ENCODE measurements at places on chromosomes 16 and 17.

GRCh38 chr16:28145796-28146195, 66.0 kb downstream of the XPO6 start:
- no peak for DNase-seq

DNA sequence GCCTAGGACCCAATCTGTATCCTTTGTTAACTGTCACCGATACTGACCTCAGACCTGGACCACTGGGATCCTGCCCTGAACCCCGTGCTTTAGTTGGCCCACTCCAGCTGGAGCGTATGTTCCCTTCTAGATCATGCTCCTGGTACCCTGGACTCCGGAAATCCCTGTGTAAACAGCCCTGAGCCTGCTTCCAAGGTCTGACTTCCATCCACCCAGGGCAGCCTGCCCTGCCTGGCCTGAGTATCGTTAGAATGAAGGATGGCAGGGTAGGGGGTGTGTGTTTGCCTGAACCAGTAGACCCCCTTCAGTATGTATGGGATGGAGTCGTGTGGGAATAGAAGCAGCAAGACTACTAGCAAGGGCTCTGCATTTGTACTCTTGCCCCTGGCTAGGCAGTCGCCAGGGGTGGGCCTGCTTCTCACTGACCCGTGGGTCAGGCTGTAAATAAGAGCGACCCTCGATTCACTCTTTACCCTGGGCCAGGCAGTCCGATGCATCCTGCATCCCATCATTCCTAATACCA, 691 bp upstream of the TMEM98 start:
- no peak for DNase-seq

- no peak for DNase-seq
These were observed 52.9 kb downstream of the MMD start for GRCh38 chr17:55368706-55369105.

DNA sequence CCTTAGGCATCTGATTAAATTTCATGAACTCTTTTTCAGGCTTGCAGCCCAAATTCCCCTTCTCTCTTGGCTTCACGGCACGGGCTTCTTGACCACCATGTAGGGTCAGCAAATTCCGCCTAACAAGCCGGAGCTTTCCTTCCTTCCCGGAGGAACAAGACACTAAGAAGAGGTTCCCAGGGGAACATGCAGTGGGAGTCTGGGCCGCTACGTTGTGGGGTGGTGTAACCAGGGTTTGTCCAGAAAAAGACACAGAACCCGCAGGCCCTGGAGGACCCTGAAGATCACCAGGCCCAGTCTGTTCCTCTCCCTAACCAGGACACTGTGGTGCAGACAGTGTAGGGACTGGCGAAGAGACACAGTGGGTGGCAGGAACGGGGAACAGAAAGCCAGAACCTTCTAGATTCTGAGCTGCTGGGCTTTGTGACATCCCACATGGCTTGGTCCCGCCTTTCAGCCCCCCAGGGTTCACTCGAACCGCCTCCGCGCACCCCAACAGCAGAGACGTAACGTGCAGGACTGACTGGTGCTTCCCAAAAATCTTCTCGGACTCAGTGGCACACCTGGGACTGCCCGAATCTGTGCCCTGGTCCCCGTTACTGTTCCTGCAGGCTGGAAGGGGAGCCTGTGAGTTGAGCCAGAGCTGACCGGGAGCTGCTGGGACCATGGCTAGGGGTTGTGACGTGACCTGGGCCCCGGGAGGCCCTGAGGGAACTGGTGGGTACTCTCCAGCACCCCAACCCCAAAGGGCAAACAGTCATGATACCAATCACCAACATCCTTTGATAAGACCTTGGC, 55.2 kb downstream of the TBC1D16 start:
- DNase-seq = no peak

- DNase-seq = no peak
These were observed 729 bp downstream of the LONP2 start for GRCh38 chr16:48244863-48245195.

DNA sequence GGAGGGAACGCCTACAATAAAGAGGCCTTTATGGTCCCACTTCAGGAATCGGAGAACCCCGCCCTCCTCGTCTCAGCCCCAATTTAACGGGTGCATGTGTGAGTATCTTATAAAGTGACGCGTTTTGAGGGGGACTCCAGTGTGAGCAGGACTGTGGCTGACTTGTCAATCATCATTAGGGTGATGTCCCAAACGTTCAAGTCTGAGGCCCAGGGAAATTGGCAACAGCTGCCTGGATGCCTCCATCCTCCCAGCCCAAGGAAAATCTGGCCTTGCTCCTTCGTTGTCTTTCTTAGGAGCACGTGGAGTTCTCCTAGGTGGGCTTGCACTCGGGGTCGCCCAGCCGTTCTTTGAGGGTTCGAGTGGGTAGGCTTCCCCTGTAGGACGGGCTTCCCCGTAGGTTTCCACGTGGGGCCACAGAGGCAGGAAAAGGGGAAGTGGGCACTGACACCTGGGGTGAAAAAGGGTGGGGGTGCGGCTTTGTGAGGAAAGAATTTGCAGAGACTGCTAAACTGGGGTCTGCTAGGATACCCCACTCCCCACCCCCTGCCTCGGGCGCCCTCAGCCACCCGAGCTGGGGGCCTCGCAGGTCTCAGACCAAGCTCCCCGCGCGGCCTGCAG, 561 bp upstream of the HERPUD1 start:
- DNase-seq = no peak

DNA sequence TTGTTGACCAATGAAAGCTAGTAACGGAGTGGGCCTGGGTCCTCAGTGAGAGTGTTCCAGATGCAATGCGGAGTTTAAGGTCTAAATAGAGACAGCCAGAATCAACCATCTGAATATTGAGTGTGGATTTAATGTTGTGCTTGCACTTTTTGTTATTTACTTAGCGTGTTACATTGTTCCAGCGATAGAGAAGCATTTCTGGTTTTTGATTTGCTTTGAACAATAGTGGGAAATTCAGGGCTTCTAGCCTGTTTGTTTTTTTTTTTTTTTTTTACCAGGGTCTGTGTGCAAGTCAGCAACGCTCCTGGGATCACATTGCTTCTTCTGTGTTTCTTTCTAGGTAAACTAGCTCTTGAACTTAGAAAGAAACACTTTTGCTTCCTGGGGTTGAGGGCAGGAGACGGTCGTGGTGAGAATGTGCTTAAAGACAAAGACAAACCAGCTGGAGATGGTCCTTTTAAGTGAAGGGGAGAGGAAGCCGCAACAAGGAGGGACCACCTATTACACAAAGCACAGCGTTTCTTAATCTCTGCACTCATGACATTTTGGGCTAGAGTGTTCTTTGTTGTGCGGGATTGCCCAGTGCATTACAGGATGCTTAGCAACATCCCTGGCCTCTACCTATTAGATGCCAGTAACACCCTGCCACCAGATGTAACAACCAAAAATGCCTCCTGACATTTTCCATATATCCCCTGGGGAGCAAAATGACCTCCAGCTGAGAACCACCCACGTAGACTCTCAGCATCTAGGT, 119.2 kb downstream of the MAP2K6 start:
- no peak for DNase-seq

DNA sequence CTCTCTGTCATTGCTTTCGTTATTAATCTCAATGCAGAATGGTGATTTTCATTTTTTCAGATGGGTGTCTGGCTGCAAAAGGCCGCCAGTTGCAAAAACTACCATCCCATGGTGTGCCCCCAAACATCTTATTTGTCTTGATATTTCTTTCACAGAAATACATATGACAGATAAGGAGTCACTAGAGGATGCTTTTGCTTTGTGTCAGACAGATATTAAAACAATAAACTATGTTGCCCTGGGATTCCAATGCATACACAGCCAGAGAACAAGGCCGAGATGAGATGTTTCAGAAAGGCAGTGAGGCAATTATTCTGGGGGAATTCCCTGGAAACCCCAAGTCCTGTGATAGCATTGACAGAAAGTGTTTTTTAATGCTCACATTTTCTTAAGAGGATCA, 307.7 kb downstream of the RBFOX1 start:
- DNase-seq = no peak

GRCh38 chr16:89330177-89330856, 112.8 kb downstream of the ZNF778 start:
- no peak for DNase-seq

DNA sequence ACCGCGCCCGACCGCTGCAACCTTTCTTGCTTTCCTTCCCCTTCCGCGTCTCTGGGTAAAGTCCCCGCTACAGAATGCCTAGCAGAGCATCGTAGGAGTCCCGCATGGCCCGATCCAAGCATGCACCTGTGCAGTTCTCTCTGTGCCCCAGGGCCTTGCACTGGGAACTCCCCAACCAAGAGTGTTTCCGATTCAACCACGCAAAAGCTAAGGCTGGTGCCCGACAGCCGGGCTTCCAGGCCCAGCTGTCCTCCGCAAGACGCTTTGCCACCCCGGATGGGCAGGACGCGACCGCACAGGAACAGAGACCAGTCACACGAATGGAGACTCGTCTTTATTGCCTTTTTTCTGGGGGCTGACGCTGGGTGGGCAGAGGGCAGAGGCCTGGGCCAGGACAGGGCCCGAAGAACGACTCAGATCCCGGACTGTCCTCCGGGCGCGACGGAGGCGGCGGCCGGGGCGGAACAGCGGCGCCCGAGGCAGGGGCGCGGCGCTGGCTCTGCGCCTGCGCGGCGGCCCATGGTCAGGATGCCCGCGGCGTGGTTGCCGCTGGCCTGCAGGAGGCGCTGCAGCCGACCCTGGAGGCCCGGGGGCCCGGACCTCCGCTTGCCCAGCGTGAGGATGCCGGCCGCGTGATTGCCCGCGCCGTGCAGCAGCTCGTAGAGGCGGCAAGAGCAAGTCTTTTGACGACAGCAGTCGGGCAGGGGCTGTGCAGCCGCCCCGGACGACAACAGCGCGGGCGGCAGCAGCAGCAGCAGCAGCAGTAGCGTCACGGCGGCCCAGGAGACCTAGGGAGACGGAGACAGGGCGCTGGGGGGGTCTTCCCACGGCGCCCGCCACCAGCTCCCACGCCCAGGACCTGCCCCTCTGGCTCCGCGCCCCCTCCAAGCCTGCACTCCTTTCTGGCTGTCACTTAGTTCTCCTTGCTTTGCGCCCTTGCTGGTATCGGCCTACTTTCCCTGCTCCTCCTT, 1.2 kb downstream of the HCRT start:
- DNase-seq = peak; percentile 19

DNA sequence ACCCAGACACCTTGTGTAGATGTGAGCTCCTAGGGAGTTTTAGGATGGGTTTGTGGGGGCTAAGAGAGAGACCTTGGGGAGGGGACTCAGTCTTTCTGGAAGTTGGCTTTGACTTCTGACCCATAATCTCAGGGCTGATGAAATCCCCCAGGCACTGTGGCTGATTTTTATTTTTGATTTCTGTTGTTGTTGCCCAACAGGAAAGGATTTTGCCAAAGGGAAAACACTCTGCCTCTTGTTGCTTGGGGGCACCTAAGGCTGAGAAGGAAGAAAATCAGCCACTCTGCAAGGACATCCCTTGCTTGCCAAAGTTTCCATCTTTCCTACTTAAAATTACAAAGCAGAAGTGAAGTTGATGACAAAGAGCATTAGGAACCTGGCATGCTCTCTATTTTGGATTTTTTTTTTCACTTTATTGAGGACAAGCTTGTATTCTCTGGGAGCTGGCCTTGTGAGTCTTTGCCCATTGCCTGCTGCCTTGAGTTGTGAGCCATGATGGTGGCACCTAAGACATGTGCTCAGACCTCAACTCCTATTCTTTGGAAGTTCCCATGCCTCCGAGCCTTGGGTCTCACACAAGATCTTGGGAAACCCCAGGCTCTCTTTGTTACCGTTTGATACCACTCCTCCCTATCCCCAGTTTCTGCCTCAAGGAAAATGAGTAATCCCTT, 3.2 kb upstream of the C1QTNF1 start:
- no peak for DNase-seq

- DNase-seq = no peak
These were observed 60.8 kb upstream of the FOXF1 start for GRCh38 chr16:86449446-86450095.

DNA sequence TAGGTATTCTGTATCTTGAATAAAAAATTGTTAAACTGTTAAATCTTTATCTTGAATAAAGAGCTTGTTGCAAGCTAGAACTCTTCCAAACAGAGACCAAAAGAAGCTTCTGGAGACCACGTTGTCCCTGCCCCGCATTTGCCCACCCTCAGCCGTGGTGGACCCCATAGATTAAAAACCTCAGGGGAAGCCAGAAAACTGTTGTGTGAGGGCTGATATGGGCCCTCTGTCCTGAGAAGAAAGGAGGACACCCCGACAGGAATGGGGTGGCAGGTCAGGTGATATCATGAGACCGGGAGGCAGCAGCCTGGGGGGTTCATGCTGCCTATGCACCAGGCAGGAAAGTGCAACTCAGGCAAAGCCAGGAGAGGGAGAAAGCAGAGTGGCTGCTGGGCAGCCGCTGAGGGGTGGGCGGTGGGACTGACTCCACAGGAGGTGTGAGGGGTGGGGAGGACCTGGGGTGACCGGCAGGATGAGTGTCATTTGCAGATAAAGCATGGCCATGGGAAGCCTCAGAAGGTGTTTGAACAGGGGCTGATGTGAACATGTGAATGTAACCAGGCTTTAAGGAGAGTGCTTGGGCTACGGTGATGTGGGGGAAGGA, 147.8 kb downstream of the IRF8 start:
- no peak for DNase-seq

DNA sequence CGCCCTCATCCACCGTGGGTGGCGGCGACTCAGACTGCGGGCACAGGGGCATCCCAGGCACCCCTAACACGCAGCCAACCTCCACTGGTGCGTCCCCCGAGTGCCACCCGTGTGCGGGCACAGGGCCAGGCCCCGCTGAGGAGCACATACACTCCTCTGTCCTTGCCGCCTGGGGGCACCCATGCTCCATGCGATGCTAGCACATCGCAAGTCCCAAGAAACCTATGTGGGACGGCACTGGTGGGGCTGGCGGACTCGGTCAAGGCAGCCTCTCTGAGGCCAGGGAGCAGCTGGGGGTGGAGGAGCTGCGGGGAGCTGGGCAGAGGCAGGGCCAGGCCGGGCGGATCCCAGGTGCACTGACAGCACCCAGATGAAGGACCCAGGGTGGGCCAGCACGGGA, 4.0 kb downstream of the ZNF598 start:
- no peak for DNase-seq

DNA sequence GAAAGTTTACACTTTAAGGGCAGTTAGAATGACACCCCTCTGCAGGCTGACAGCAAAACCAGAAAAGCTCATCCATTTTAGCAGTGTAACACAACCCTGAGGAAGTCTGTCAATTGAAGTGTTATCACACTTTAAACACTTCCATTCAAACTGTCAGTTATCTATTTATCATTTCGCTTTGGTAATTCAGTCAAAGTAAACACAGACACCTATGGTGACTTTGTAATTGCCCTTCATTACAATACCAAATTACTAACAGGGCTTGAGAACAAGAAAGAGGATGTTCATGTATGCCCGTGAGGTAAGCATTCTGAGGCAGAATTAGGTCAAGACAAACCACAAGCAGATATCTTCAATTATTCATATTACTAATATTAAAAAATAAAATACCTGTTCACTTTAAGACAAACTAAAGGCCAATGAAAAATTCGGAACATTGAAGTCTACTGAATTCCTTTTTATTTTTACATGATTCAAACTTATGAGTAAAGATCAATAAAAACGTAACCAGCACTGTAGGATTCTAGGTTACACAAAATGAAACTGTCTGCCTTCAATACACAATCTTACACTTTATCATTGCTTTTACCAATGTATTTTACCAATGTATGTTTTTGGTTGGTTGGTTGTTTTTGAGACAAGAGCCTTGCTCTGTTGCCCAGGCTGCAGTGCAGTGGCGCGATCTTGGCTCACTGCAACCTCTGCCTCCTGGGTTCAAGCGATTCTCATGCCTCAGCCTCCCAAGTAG, 57.1 kb downstream of the BRIP1 start:
- no peak for DNase-seq

GRCh38 chr17:50355336-50355700, 9.4 kb downstream of the XYLT2 start:
- no peak for DNase-seq

All from NCI-H1048 (cell line).